NCI-H69 (cell line): ENCODE measurements at places on chromosomes 7 and 10.

DNA sequence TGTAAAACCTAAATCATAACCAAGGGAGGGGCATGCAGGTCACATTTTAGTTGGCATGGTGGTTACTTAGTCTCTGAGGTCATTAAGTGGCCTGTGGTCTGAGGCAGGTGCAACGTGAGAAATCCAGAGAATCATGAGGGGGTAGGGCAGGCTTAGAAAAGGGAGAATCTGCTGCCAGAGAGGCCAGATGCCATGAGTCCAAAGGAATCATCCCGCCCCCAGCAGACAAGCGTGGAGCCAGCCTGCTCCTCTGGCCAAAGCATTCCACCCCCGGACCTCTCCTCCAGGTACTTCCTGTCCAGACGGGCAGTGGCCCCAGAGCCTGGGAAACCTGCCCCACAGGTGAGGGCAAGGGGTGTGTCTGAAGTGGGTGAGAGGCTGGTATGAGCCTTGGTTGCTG is 196.4 kb upstream of the ZNF32 start:
- DNase-seq = no peak

DNA sequence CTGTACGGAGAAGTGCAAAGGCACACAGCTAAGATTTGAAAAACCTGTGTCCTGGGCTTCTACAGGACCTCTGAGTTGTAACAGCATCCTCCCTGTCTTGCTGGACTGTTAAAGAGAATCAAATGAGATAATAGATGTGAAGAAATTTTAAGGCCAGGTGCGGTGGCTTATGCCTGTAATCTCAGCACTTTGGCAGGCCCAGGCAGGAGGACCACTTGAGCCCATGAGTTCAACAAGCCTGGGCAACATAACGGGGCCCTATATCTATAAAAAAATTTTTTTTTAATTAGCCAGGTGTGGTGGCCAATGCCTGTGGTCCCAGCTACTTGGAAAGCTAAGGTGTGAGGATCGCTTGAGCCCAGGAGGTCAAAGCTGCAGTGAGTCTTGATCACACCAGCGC is 2.9 kb upstream of the ARHGAP21 start:
- no peak for DNase-seq

- peak; percentile 11 for DNase-seq
These were observed 143.2 kb downstream of the PRKG1 start for GRCh38 chr10:51217505-51217904.

- no peak for DNase-seq
These were observed 87.5 kb downstream of the COBL start for GRCh38 chr7:51229106-51229537.

DNA sequence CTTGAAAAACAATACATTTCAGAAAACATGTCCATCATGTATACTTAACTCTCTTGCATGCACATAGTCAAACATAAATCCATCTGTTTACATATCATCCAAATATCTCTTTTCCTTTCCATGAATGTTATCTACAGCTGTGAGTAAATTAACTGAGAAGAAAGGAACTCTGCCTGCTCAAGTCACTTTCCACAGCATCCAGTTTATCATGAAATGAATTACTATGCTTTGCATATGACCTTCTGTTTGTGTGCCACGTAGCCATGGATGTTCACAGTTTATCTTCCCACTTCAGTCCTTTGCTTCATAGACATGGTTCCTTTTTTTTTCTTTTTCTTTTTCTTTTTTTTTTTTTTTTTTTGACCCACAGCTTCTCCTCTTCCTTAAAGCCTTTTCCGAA is 39.6 kb downstream of the BZW2 start:
- DNase-seq = no peak

- DNase-seq = peak; percentile 6
These were observed 42.6 kb downstream of the GPR37 start for GRCh38 chr7:124723012-124723411.

- DNase-seq = peak; percentile 81
These were observed 3.4 kb downstream of the TACR2 start for GRCh38 chr10:69413221-69413865.

DNA sequence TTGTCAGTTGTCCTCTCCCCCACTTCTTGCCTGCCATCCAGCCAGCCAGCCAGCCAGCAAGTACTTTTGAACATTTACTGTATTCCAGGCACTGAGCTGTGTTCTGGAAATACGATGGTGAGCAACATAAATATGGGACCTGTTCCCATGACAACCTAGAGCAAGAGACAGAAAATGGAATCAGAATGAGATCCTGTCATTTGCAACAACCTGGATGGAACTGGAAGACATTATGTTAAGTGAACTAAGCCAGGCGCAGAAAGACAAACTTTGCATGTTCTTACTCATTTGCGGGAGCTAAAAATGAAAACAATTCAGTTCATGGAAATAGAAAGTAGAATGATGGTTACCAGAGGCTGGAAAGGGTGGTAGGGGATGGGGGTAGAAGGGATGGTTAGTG is 140.7 kb downstream of the ICA1 start:
- no peak for DNase-seq

GRCh38 chr10:110852255-110852896 is 19.4 kb upstream of the PDCD4 start:
- DNase-seq = no peak

DNA sequence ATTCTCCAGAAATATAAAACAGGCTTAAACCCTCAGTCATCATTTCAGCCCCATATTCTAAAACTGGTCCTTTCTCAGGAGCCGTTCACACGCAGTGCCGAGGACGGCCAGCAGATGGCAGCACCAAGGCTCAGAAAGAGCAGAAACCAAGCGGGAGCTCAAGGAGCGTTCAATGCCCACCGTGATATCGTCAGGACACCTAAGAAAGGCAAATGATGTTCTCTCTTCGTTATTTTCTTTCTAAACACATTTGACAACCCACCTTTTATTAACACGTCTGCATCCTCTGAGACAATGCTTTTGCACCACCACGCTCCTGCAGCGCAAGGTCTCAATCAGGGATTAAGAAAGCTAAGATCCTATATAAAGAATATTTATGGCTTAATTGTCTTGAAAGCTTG is 45.7 kb upstream of the RBM33 start:
- peak; percentile 78 for DNase-seq

DNA sequence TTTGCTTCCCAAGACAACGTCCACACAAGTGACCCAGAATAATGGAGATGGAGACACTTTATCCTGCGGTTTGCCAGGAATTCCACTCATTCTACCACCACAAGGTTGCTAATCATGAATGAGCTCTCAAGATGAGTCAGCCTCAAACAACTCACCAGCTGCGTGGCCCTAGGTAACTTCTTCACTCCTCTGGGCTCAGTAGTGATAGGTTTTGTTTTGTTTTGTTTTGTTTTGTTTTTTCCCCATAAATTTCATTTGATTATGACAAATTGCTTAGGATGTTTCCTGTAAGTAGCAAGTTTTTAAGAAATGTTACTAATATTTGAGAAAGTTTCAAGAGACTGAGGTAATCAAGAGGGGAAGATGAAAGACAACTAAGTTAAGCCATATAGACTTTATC is 286.8 kb downstream of the PARD3 start:
- DNase-seq = peak; percentile 24

DNA sequence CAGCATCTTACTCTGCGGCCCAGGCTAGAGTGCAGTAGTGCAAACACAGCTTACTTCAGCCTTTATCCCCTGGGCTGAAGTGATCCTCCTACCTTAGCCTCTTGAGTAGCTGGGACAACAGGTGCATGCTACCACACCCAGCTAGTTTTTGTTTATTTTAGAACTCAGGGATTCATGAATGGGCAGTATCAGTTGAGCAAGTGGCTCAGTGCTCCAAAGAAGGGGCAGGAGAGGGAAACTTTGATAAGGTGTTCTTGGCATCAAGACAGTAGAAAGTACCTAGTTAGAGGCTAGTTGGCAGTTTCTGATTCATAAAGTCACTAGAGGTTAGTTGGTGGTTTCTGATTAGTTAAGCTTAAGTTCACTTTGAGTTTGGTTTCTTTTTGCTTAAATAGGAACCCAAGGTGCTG is 18.4 kb downstream of the TRIM24 start:
- DNase-seq = peak; percentile 19

DNA sequence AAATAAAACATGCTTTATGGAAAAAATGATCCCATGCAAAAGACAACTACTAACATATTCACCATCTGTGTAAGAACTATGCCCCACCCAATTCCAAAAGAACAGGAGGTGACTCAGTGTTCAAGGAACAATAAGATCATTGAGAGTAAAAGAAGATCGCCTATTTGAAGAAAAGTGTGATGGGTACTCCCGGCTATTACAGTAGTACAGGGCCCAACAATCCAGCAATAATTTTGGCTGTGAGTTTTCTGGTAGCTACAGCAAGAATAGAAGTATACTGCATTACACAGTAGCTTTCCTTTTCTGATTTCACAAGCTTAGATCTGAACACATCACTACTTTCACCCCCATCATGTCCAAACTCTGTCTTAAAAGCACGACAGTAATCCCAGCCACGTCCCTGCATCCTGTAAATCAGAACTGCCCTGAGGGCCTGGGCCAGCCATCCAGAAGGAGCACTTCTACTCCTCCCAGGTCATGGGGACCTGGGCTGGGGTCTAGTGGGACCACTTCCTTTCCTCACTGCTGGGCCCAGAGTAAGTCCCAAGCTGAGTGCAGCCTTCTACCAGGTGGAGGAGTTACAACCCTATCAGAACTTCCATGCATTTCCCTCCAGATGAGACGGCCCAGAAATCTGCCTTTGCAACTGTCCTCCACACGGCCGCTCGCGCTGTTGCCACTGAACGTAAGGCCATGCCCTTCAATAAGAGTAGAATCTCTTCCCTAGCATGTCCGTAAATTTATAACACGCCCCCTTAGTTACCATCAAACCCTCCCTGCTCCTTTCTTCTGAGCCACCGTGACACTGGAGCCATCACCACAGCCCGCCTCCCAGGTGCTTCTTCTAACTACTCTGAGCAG is 7.9 kb downstream of the ESYT2 start:
- DNase-seq = peak; percentile 19

GRCh38 chr7:16491148-16491547 is 25.6 kb upstream of the SOSTDC1 start:
- no peak for DNase-seq

- no peak for DNase-seq
These were observed 34.1 kb upstream of the IFRD1 start for GRCh38 chr7:112416127-112416526.
